GM23248 (cell line): ENCODE measurements at places on chromosomes 12 and 14. TPM values are rescaled to one million over a fixed set of nuclear protein-coding genes. Genes with fewer than 3 reads are reported as not detected.
A peak's percentile ranks its signal among the peaks of the same experiment; 100 is the strongest.

DNA sequence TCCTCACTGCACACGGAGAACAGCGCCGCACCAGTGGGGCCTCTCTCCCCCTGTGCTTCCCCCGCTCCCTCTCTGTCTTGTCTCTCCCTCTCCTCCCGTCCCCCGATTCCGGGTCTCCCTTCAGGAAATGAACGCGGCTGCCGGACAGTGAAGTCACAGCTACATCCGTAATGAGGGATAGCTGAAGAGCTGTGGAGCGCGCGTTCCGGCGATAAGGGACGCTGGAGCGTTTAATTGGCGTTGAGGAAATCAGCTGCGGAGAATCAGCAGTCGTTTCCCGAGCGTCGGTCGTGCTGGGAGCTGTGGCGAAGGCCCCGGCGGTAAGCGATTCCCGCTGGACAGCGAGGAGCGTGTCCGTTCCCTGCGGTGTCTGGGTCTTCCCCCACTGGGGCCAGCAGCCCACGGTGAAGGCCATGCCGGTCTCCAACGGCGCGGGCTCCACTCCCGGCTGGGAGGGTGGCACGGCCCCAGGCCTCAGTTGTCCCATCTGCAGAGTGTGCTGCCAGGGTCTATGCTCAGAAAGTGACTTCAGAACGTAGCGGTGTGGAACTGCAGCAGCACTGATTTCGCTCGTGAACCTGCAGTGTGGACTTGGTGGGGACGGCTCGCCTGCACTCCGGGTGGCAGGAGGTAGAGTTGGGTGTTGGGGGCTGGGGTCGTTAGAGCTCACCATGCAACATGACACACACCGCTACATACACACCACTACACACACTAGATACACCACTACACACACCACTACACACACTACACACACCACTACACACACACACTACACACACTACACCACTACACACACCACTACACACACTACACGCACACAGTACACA lies 10.9 kb downstream of the NOC4L start:
- DNase-seq, result peak; percentile 30

- DNase-seq, result no peak
These were observed 74.6 kb upstream of the OSBPL8 start for GRCh38 chr12:76634133-76634532.

DNA sequence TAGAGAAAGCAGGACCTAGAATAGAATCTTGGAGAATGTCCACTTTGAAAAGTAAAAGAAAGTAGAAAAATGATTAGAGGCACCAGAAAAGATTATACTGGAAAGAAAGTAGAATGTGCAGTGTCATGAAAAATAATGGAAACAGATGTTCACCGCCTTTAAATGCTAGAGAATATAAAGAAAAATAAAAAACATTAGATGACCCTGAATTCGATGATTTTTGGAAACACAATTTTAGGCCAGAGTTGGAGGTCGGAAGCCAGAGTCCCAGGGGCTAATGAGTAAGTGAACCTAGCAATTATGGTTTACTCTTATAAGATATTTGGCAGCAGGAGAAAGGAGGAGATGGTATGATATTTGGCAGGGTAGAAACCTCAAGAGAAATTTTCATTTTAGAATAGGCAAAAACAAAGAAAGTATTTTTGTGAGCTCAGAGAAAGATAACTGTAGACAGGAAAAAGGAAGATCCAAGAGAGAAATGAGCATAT lies 37.7 kb downstream of the GYS2 start:
- DNase-seq, result no peak

DNA sequence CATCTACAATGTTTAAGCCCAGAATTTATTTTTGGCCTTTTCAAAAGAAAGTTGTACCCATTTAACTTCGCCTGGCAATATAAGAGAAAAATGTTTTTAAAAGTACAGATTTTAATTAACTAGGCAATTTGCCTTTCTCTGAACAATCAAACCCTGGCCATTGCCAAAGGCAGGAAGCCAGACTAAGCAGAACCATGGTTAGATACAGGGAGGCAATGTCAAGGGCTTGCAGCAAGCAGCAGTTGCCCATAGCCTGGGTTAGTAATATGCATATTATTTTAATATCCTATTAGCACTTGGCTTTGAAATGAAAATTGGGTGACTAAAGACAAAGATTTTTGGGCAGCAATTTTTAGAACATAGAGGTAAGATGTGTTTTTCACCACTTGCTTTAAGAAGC lies 51.1 kb upstream of the FRMD6 start:
- peak; percentile 38 for DNase-seq

GRCh38 chr14:76330411-76331327 lies 45.3 kb upstream of the ESRRB start:
- DNase-seq, result no peak

Gene HNF1A
- not detected in 2 replicates for polyA plus RNA-seq

Gene ANO2
- not detected in 2 replicates for polyA plus RNA-seq
